ENCODE measurements at places on chromosomes 3 and 15. TPM values are rescaled to one million over a fixed set of nuclear protein-coding genes. Genes with fewer than 3 reads are reported as not detected.

The CRELD1 gene
- total RNA-seq: 13.8 TPM

The MBD4 gene
- 28.3 TPM for total RNA-seq

The TLR9 gene
- not detected for total RNA-seq

The HGD gene
- 19.2 TPM for total RNA-seq

The ALDH1A2 gene
- total RNA-seq: 0.38 TPM

The PARP16 gene
- 10.3 TPM for total RNA-seq

The SEMA3F gene
- 14.0 TPM for total RNA-seq

The ANKRD34C gene
- total RNA-seq: not detected

The OR5K2 gene
- total RNA-seq: not detected

The RETNLB gene
- not detected for total RNA-seq

The WDR93 gene
- total RNA-seq: 0.64 TPM

The MYO5C gene
- 4.6 TPM for total RNA-seq

The NSMCE3 gene
- 16.3 TPM for total RNA-seq

The DNAJB11 gene
- total RNA-seq: 56.3 TPM

The FBXW12 gene
- not detected for total RNA-seq

The LRRC2 gene
- total RNA-seq: not detected

The CHCHD4 gene
- 39.5 TPM for total RNA-seq

The CASR gene
- total RNA-seq: not detected

The ACKR2 gene
- total RNA-seq: not detected

The LYZL4 gene
- total RNA-seq: not detected

The MOBP gene
- not detected for total RNA-seq

The KIF23 gene
- 79.0 TPM for total RNA-seq

The UROC1 gene
- total RNA-seq: not detected
